Keratinocyte (primary cell): ENCODE measurements at places on chromosomes 11 and 22.

GRCh38 chr11:133501643-133502539, 30.4 kb downstream of the OPCML start:
- no peak for DNase-seq

GRCh38 chr11:132692891-132693290, 839.4 kb downstream of the OPCML start:
- no peak for DNase-seq

DNA sequence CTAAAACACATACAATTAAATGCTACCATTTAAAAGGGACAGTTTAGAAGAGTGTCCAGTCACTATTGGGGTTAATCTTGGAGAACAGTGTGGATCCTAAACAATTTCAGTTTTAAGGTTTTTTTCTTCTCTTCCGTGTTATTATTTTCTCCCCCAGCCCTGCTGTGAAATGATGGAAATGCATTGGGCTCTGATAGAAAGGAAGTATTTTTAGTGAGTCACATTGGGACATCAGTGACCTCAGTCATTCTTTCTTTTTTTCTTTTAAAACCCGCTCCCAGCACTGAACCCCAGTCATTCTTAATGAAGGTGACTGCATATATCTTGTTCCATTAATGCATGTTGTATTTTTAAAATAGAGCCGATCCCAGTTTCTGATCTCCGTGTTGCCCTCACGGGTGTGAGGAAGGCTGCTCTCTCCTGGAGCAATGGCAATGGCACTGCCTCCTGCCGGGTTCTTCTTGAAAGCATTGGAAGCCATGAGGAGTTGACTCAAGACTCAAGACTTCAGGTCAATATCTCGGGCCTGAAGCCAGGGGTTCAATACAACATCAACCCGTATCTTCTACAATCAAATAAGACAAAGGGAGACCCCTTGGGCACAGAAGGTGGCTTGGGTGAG, 93.2 kb upstream of the OR4B1 start:
- DNase-seq: no peak

DNA sequence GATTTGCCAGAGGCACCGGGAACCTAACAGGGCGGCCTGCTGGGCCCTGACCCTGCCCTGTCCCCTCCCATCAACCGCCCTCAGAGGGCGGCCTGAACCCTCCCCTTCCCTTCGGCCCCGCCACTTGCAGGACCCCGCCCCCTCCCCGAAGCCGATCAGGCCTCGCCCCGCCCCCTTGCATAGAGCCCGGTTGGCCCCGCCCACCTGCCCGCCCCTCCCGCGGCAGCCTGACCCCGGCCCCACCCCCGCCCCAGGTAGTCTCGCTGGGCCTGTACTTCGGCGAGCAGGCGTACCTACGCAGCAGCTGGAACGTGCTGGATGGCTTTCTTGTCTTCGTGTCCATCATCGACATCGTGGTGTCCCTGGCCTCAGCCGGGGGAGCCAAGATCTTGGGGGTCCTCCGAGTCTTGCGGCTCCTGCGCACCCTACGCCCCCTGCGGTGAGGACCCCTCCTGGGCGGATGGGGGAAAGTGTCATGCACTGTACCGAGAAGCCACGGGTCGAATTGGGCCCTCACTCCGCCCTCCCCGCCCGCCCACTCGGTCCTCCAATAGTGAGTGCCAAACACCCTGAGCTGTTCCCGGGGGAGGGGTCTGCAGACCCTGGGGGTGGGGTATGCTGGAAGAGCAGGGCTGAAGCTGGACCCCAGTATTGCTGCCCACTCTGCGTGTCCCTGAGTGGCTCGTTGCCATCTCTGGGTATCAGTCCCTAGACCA, 94.1 kb downstream of the CACNA1I start:
- DNase-seq: no peak

GRCh38 chr11:74620531-74620930, 28.1 kb downstream of the POLD3 start:
- no peak for DNase-seq

GRCh38 chr22:46792061-46792796, 29.8 kb downstream of the TBC1D22A start:
- DNase-seq: no peak

- no peak for DNase-seq
Observed at GRCh38 chr11:117192401-117192875, 6.7 kb upstream of the TAGLN start.

GRCh38 chr22:24801901-24802465, 4.0 kb upstream of the SGSM1 start:
- DNase-seq: no peak

DNA sequence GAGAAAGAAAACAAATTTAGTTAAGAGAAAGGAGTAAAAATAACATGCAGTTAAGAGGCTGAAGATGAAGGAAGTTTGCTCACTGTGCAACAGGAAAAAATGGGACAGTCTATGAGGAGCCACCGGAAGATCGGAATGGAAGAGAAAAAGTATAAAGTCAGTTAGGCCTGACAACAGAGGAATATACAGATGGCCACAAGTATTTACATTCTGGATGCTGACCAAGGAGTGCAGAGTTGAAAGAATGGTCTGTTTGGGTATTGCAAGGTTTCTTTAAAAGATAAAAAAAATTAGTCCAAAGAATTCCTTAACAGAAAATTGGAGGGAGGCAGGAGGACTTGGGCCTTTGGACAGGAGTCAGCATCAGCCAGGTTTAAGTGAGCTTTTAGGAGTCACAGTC, 37.5 kb downstream of the RBFOX2 start:
- no peak for DNase-seq

DNA sequence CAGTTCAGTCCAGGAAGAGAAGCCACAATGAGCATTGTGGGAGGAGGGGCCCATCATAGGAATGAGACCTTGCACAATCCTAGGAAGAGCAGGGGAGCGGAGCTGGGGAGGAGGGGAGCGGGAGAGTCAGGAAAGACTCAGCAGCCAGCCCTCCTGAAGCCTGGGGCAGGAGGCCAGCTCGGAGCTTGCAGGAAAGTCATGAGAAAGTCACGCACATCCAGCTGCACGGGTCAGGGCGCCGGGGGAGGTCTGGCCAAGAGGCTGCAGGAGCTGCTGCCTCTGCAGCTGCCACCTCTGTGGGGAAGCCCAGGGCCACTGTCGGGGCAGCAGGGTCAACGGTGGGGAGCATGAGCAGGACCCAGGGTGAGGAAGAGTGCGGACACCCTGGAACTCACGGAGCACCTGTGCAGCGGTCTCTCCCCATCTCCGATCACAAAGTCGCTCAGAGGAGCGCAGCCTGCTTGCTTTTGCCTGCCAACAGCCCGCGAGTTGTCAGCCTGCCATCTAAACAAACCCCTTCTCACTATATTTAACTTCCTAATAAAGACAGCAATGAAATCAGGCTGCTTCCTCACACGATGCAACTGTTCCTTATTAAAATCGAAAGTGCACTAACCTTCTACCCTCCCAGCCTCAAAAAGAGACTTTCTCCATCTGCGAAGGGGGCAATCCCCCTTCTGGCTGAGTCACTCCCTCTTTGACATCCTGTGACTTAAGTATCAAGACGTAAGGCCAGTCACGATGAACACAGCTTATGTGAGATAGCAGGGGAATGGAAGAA, 52.9 kb upstream of the RTL6 start:
- DNase-seq: no peak

- no peak for DNase-seq
Observed at GRCh38 chr11:36684840-36685801, 87.1 kb upstream of the RAG2 start.

- DNase-seq: no peak
Observed at GRCh38 chr11:13008061-13008435, 1.1 kb upstream of the RASSF10 start.

DNA sequence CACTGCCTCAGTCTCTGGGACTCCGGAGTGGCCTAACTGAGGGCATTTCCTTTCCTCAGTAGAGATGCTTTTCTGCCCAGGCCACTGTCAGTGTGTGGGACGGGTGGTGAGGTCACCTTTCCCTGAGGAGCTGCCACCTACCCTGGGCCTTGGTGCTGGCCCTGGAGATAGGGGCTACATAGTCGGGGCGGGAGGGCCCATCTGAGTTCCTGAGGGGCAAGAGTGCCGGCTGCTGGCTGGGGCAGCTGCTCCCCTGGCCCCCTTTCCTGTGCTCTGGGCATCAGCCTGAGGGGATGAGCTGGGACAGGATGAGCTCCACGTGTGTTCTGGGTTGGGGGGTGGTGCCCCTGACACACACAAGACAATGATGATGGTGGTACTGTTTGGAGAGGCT, 5.4 kb downstream of the KCNC1 start:
- no peak for DNase-seq

- peak; percentile 60 for DNase-seq
Observed at GRCh38 chr22:46661221-46661851, 41.1 kb downstream of the GRAMD4 start.

DNA sequence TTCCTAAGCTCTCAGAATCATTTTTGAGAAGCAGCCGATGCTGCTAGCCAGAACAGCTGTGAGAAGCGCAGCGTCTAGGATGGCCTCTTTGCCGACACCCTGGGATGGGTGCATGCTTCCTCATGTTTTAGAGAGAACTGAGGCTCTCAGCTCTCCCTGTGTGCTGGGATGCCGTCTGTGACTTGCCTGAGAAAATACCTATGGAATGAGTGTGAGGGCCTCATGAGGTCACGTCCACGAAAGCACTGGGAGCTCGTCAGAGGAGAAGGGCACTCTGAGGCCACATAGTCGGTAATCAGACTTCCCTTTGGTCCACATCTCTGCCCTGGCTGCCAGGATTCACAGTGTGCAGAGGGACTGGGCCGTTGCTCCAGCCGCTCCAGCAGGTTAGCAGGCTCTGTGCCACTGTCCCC, 54.7 kb downstream of the MICAL3 start:
- no peak for DNase-seq

GRCh38 chr11:133500936-133501335, 31.4 kb downstream of the OPCML start:
- DNase-seq: no peak

- DNase-seq: no peak
Observed at GRCh38 chr11:27571154-27571810, 64.7 kb upstream of the LIN7C start.
